ENCODE measurements at places on chromosomes 7 and 10.

GRCh38 chr10:80265740-80266512, 23.5 kb downstream of the MAT1A start:
- DNase-seq = no peak

GRCh38 chr10:4568731-4569130, 257.3 kb upstream of the AKR1E2 start:
- no peak for DNase-seq

GRCh38 chr10:90226517-90226916, 525.1 kb downstream of the KIF20B start:
- no peak for DNase-seq

GRCh38 chr7:154627646-154628290, 375.2 kb downstream of the PAXIP1 start:
- DNase-seq = no peak

DNA sequence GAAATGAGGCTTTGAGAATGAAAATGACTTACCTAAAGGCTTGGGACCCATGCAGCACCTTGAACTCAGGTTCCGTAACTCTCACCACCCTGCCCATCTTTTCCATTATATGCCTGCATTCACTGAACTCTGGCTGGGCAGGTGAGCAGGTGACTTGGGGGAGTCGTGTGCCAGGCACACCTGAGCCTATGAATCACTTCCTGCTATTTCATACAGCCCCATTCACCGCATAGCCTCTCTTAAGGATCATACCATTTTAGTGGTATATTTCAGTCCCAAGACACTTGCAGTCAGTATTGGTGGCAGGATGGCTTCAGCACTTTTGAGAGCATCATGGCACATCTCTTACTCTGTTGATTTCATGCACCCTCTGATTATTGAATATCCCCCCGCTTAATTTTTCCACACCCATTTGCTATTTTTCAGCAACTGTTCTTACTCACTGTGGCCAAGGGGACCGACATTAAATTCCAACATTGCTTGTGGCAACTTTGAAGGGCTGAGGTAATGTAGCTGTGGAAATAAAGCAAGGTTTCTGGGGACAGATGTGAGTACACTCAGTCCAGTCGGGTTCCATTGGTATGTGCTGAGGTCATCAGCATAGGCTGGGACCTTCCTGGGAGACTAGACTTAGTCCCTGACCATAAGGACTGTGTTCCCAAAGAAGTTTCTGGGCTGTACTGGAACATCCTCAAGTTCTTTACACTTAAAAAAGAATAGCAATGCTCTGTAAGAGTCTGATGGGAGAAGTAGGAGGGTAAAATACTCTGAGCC, 39.8 kb upstream of the ZNF438 start:
- no peak for DNase-seq

DNA sequence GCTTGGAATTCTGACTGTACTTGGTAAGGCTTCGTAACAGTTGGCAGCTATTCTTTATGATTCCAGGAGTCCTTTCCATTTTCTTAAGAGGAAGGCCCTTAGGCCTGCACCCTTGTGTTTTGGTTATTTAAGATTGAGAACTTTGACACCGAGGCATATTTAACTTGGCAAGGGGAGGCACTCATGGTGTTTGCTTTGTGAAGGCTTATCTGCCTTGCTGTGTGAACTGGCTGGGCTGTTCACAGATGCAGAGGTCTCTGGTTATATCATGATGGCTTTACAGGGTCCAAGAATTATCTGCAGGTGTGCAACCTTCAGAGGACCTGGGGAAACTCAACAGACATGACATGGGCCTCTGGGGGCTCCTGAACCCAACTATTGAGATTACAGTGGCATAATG, 833 bp upstream of the PNLIPRP1 start:
- DNase-seq = no peak

DNA sequence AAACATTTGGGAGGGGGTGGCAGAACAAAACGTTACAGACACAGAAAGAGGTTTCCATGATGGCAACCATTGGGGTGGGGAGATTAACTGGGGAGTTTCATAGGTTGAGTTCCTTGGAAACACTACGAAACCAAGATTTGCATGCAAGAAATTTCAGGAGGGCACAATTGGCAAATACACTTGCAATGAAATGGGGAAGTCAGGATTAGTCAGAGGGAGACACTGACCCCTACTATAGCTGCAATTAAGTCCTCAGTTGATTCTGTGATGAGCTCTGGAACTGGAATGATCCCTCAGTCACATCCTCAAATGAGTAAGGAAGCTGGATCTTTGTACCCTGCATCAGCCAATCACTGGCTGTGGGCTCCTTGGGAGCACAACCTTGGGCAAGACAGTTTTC, 22.1 kb downstream of the CPEB3 start:
- no peak for DNase-seq

GRCh38 chr10:92181575-92181974, 109.3 kb downstream of the CPEB3 start:
- no peak for DNase-seq

DNA sequence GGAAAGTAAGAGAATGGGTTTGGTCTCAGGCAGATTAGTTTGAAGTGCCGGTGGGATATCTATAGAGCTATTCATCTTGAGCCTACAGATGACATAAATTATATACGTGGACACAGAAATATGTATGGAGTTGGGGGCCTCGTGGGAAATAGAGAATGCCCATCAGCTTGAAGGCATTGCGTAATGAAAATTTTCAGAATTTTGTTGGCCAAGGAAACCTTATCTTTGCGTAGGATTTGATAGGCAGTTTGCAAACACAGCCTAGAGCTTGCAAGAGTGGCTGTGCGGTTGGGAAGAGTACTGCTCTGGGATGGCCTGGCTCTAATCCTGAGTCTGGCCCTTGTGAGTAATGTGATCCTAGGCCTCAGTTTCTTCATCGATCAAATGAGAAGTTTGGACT, 32.3 kb downstream of the MCM10 start:
- DNase-seq = no peak

- DNase-seq = no peak
These were observed 626.2 kb downstream of the SUGCT start for GRCh38 chr7:40760987-40761386.
